AG08395 (cell line): ENCODE measurements at places on chromosomes 5 and 9.

DNA sequence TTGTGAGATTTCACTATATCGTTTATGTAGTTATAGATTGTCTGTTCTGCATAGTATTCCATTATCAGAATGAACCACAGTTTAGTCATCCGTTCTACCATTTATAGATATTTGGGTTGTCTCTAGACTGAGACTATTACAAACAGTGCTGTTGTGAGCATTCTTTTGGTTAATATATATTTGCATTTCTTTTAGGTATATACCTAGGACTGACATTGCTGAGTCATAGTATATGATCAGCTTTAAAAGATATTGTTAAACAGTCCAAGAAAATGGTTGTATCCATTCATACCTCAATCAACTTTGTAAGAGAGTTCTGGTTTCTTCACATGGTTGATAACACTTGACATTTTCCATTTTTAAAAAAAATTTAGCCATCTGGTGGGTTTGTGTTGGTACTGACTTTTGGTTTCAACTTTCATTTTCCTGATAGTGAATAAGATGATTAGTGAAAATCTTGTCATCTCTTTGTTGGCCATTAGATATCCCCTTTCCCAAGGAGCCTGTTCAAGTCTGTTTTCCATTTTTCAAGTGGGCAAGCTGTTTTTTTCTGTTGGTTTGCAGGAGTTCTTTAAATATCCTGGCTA lies 22.9 kb upstream of the ADAM19 start:
- DNase-seq = no peak

DNA sequence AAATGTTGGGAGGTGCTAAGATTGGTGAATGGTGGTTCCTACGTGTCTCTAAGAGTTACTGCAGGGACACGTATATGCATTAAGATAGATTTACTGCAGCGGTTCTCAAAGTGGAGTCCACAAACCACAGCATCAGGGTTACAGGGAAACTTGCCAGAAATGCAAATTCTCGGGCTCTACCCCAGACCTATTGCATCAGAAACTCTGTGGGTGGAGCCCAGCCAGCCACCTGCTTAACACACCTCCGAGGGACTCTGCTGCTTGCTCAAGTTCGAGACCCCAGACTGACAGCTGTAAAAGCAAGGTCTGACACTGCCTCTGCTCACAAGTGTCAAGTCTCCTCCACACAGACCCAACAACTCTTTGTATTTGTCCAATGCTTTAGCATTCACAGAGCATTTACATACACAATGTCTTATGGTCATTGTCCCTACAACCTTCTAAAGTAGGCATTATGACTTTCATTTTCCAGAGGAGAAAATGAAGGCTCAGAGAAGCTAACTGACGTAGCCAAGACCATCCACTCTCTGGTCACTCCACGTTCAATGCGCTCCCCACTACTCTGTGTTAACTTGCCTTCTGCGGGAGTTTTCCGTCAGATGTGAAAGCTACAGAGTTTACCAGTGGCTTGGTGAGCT lies 48.8 kb downstream of the HSD17B3 start:
- DNase-seq = no peak

DNA sequence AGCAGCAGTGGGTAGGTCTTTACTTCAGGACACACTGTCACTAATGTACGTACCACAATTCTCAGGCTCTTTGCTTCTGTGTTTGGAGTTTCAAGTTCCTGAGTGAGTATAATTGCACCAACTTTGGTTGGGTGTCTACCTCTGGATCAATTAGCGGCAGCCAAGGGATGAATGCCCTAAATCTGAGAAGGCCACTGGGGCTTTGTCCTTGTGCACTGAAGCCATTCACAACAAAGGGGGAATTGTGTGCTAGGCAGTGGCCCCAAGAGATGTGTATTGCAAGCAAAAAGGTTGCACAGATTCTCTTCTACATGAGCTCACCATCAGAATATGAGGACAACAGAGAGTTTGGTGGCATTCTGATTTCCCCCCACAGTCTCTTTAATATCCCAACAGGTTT lies 3.9 kb upstream of the PHF24 start:
- DNase-seq = no peak

- DNase-seq = no peak
Observed at GRCh38 chr5:140259500-140259899, 43.4 kb downstream of the PFDN1 start.

- no peak for DNase-seq
Observed at GRCh38 chr5:170630711-170631141, 126.9 kb downstream of the KCNIP1 start.

DNA sequence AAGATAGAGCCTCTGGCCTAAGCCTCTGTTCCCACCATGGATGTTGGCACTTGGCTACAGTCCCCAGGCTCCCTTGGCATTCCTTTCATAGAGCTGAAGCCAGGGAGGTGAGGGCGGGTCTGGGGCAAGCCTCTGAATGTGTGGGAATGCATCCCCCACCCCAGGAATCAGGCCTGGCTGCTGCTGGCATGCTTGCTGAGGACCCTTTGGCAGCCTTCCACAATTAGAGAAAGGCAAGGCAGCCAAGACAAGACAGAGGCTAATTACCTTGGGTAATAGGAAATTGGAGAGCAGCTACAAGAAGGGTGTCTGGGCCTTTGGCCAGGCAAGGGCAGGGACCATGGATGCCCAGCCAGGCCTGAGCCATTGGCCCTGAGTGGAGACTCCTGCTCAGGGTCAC lies 204.4 kb upstream of the TRIM32 start:
- DNase-seq = no peak

- no peak for DNase-seq
Observed at GRCh38 chr5:56876327-56876726, 33.1 kb upstream of the SETD9 start.

- no peak for DNase-seq
Observed at GRCh38 chr5:14913096-14913495, 41.5 kb upstream of the ANKH start.
